Pericardium fibroblast (primary cell): ENCODE measurements at places on chromosomes 3 and 15. TPM values are rescaled to one million over a fixed set of nuclear protein-coding genes. Genes with fewer than 3 reads are reported as not detected.

Gene KNG1
- not detected in 2 replicates for total RNA-seq

Gene CLRN1
- total RNA-seq = not detected in 2 replicates

Gene SERPINI2
- total RNA-seq = not detected in 2 replicates

Gene ALDH1A3
- 28.5 and 202 TPM in 2 replicates for total RNA-seq

Gene SCN5A
- 0.35 and 0.51 TPM in 2 replicates for total RNA-seq

Gene TUSC7
- total RNA-seq = not detected in 2 replicates

Gene PPP1R14D
- not detected in 2 replicates for total RNA-seq

Gene UCN2
- total RNA-seq = 0.09 TPM in 1 of 2 replicates, not detected in the other

Gene GOLGA8B
- total RNA-seq = 8.3 and 9.2 TPM in 2 replicates
